ENCODE measurements at places on chromosomes 7 and 10.

GRCh38 chr10:74889662-74889998, 63.2 kb downstream of the KAT6B start:
- DNase-seq, result no peak

- DNase-seq, result no peak
These were observed 1.9 kb downstream of the COX15 start for GRCh38 chr10:99730026-99730425.

GRCh38 chr7:94591176-94591575, 64.8 kb downstream of the SGCE start:
- no peak for DNase-seq

DNA sequence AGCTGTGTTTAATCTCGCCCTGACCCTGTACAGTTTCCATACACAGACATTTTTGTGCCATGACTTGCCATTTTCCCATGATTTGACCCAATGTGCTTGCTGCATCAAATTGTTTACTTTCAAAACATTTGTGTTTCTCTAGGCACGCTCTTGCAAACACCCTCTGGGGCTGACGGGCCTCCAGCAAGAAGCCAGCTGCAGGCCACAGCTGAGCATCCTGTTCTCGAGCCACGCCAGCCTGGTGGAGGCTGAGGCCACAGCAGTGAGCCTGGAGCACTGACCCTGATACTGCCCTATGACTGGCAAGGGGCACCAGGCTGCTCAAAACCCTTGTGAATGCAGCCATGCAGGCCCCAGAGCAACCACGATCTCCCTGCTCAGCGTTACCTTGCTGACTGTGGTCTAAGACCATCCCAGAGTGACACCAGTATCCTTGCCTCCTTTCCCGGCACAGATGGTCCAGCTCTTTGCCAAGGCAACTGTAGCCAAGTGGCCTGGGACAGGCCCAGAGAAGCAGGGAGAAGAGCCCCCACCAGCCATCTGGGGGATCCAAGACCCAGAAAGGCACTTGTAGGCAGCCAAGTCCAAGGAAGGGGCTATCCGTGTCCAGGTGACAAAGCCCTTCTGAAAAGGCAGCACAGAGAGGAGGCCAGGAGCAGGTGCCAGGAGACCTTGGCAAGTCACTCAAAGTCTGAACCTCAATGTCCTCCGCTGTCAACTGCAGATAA, 78.5 kb downstream of the OAT start:
- DNase-seq, result no peak

- no peak for DNase-seq
These were observed 16.2 kb downstream of the HNRNPF start for GRCh38 chr10:43392748-43393147.

DNA sequence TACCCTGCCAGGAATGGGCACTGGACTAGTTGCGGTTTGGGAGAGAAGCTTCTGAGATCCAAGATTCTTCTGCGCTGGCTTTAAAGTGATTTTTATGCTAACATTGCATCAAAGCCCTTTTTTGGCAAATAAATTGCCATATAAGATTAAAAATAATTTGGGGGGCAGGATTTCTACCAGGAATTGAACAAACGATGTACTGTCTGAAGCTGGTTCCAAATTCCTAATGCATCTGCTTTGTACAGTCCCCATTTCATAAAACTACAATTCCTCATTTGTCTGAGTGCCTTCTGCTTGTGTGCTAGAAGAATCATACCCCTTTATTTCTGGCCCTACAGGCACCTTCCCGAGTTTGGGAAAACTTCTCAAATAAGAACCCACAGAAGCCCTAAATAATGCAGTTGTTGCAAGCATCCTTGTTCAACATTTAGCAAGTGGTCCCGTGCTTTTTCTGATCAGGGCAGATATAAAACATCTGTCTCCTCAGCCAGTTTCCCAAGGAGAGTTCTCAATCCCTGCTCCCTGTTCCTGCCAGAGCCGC, 349.7 kb downstream of the PTEN start:
- no peak for DNase-seq

GRCh38 chr7:139075871-139076686, 33.4 kb downstream of the ZC3HAV1 start:
- DNase-seq, result no peak
